ENCODE measurements at places on chromosomes 11 and 22.

GRCh38 chr11:11980841-11981308, 27.6 kb downstream of the DKK3 start:
- no peak for DNase-seq

- DNase-seq = no peak
Observed at GRCh38 chr22:39267974-39268373, 23.2 kb upstream of the PDGFB start.

DNA sequence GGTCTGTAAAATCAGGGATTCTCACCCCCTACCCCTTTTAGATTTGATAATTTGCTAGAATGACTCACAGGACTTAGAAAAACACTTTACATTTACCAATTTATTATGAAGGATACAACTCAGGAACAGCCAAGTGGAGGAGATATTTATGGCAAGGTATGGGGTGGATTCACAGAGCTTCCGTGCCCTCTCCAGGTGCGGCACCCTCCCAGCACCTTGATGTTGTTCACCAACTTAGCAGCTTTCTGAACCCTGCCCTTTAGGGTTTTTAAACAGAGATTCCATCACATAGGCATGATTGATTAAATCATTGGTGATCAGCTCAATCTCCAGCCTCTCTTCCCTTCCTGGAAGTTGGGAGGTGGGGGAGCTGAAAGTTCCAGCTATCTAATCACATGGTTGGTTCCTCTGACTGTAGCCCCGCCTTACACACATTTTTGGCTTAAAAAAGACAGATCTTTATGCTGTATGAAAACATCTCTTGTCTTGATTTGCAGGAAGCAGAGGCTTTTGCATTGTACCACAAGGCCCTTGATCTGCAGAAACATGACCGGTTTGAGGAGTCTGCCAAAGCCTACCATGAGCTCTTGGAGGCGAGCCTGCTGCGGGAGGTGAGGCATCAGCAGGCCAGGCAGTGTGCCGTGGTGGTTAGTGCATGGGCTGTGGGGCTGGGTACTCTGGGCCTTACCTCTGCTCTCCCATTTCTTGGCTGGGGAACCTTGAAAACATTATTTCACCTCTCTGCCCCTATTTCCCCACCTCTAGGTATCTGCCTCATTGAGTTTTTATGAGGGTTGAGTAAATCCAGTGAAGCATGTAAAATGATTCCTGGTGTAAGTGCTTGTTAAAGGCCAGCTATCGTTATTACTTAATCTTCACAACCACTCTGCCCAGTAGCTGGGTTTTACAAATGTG, 27.0 kb downstream of the CABIN1 start:
- DNase-seq = peak; percentile 75

DNA sequence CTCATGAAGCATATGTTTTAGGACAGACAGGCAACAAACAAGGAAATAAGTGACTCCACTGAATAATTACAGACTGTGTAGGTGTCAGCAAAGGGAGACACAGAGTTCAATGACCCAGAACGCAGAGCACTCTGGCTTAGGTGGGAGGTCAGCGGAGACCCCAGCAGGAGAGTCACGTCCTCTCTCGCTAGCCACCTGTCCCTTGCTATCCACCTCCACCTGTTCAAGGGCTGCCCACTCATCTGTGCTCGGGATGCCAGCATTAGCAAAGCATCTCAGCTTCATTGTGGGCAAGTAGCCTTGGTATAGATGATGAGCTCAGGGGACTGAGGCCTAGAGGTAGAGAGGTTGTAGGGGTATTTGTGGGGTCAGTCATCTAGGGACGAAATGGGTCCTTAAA, 21.8 kb upstream of the ATXN10 start:
- DNase-seq = no peak

GRCh38 chr22:40751250-40751649, 67.9 kb downstream of the SLC25A17 start:
- DNase-seq = no peak

GRCh38 chr11:15663777-15664218, 549.1 kb downstream of the INSC start:
- DNase-seq = no peak

- no peak for DNase-seq
Observed at GRCh38 chr11:41431784-41432183, 27.7 kb downstream of the LRRC4C start.

DNA sequence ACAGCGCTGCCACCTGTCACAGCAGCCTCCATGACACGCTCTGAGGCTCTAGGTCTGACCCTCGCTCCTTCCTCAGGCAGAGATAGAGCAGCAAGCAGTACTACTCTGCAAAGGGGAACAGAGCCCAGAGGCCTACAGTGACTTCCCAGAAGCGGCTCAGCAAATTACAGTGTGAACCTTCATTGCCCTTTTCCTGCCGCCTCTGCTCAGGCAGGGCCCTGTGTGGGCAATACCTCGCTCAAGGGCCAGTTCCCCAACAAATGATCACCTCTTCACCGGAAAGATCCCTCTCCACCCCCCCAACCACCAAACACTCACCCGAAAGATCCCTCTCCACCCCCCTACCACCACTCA, 12.3 kb downstream of the KIAA0930 start:
- no peak for DNase-seq

DNA sequence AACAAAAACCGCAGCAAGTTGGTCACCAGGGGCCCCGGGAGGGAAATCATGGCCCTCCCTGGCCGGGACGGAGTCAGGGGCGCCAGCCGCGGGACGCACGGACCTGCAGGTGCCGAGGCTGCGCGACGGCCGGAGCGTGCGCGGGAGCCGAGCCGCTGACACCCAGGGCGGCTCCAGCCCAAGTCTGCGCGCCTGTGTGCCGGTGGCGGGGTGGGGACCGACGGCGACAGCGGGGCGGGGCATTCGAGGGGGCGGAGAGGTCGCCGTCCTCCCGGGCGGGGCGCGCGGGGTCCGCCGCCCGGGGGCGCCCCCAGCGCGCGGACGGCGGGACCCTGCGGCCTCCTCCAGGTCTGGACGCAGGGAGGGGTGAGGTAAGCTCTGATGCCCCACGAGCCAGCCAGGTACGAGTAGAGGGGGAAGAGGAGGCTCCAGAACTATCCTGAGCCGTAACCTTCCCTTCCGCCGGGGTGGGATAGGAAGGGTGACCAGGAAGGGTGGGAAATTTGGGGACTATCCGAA, at the start of gene ESAM:
Gene ESAM, minus strand, starts transcription at position 186 of the 519 bp plus-strand sequence. Its CDS starts 136 bp downstream, at position 50.
- DNase-seq = peak; percentile 59

- DNase-seq = no peak
Observed at GRCh38 chr11:111450480-111451320, 61.5 kb downstream of the BTG4 start.

DNA sequence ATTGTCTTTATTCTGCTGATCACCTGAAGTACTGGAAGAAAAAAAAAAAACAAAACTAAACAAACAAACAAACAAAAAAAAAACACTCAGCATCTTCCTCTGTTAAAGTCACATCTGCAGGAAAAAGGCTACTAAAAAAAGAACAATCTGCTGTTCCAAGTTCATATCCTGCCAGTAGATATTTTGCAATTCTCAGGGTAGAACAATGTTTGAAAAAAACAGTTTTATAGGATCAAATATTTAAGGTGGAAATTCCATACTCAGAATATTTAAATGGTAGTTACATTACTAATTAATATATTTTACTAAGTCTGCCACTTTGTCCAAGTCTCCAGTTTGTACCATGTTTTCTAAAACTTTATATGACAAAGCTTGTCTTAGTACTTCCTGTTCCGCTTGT, 175.2 kb downstream of the SBF2 start:
- DNase-seq = no peak

- DNase-seq = no peak
Observed at GRCh38 chr11:68772936-68773335, 21.6 kb upstream of the TESMIN start.

DNA sequence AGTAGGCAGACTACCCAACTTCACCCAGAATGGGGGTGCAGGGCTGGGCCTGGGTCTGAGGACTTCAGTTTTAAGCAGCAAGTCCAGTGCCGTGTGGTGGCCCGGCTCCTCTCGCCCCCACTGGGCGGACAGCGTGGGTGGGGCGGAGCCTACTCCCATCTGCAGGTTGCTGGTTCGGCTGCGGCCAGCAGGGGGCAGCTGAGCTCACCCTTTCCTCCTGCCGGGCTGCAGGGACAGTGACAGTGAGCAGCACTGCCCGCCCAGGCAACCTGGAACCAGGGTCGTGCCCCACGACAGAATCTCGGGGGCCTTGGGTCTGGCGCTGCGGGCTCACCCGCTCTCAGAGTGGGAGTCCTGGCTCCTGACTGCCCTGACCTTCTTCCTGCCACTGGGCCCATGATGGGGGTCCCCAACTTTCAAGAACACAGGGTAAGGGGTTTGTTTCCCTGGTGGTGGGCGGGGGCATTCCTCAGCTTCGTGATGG, 6.2 kb upstream of the NEAT1 start:
- peak; percentile 92 for DNase-seq

DNA sequence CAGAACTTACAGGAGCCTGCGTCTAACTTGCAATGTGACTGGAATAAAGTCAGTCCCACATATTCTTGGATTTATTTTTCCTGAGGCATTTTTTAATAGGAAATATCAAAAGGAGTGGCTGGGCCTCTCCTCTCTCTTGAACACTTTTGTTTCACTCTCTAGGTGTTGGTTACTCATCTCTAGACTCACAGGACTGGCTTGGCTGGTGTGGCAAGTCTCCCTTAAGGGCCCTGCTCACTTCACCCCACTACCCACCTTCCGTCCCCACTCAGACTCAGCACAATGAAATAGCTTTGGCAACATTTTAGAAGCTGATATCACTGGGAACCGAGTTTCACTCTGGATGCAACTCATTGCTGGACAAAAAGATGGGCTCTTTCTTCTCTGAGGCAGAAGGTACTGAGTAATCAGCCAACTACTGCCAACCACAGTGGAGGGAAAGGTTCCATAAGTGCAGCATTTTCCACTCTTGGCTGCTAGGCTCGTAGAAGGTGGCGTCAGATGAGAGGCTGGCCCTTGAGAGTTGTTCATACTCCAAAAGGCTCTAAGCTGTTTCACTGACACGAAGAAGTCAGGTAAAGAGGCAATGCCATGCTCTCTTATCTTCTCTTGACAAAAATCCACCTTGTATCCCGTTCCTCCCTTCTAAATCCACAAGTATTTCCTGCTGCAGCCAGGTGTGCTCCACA, 390.6 kb downstream of the SOX6 start:
- no peak for DNase-seq

- peak; percentile 4 for DNase-seq
Observed at GRCh38 chr11:117860139-117860538, 16.3 kb downstream of the FXYD6 start.

- DNase-seq = no peak
Observed at GRCh38 chr11:67264877-67265632, 1.2 kb upstream of the GRK2 start.

- DNase-seq = no peak
Observed at GRCh38 chr11:126268361-126268707, 361 bp downstream of the SRPRA start.

- no peak for DNase-seq
Observed at GRCh38 chr22:28604966-28605761, 74.5 kb downstream of the TTC28 start.

GRCh38 chr11:128298271-128298670, 289.1 kb downstream of the ETS1 start:
- DNase-seq = no peak

- DNase-seq = no peak
Observed at GRCh38 chr11:76269247-76269646, 62.9 kb upstream of the WNT11 start.

- DNase-seq = no peak
Observed at GRCh38 chr22:48517039-48518030, 1310.3 kb downstream of the BRD1 start.

DNA sequence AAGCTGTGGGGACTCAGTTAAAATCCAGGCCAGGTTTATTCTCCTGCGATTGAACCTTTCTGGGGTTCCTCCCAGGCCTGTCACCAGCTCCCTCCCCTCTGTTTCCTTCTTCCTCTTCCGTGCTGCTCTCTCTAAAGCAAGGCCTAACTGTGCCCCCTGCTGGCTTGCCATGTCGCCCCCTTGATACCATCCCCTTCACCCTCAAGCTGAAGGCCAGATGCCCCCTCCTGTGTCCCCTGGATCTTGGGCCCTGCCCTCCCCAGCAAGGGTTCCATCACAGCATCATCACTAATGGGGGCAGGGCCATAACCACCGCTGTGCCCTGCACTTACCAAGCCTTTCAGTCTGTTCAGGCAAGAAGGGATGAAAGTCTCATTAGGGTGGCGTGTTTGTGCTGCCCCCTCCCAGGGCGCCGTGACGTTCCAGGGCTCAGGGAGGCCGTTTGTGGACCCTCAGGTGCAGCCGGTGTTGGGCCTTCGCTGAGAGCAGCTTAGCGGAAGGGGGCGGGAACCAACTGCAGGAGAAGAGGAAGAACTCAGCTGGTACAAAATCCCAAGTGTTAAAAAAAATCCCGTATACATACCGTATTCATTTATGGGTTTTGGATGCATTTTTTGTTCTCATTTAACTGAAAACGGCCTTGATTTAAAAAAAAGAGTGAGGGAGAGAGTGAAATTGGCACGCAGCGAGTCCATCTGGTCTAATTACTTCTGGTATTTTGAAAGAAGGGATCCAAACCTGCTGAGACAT, 69.9 kb downstream of the MPPED1 start:
- peak; percentile 62 for DNase-seq

DNA sequence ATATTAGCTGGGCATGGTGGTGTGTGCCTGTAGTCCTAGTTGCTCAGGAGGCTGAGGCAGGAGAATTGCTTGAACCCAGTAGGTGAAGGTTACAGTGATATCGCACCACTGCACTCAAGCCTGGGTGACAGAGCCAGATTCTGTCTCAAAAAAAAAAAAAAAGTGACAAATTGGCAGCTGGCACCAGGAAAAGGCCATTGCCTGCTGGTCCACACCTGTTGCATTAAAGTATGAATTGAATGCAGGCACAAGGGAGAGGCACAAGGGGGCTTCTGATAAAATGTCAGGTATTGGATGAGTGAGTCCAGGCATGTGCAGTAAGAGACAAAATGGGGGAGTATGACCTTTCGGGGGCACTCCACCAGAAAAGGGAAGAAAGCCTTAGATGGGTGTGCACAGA, 28.2 kb downstream of the ZNF70 start:
- DNase-seq = no peak

DNA sequence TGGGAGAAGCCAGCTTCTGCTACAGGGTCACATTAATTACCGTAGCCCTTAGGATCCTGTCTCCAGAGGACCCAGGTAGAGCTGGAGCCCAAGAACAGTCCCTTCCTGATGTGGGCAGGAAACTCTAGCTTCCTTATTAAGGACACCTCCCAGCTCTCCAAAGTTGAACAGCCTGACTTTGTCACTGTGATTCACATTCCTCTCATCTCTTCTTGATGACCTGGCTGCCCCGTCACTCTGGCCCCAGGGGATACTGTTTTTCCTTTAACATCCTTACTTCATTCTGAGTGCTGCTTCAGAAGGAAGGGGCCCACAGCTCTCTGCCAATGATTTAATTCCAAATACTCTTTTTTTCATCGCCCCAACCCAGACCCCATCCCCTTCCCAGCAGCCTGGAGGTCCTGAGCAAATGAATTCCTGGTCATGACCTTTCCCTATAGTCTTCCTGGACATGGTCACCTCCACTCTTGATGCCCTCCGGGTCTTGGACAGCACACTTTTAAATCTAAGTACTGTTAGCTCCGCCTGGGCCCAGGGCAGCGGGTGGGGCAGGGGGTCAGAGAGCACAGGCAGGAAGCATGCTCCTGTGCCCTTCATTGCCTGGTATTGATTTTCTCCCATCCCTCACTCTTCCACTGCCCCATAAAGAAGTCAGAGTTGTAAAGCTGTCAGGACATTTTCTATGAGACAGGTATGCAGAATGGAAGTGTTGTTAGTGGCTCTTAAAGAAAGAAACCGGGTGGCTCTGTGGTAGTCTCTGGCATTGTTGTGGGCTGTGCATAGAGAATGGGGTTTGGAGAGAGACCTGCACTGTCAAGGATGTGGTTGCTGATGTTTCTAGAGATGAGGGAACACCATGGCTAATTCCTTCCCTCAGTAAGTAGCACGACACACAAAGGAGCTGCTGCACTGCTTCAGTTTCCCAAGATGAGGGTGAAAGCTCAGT, 22.3 kb upstream of the SPON1 start:
- peak; percentile 27 for DNase-seq

Data from CD8-positive, alpha-beta T cell (primary cell).